ENCODE measurements at places on chromosomes 7 and 10.

- no peak for DNase-seq
These were observed 16.0 kb downstream of the ARL5B start for GRCh38 chr10:18675086-18675801.

GRCh38 chr7:19327018-19327417, 181.8 kb upstream of the FERD3L start:
- DNase-seq, result peak; percentile 75

- peak; percentile 6 for DNase-seq
These were observed 133.3 kb downstream of the EXOC4 start for GRCh38 chr7:133386205-133386604.

DNA sequence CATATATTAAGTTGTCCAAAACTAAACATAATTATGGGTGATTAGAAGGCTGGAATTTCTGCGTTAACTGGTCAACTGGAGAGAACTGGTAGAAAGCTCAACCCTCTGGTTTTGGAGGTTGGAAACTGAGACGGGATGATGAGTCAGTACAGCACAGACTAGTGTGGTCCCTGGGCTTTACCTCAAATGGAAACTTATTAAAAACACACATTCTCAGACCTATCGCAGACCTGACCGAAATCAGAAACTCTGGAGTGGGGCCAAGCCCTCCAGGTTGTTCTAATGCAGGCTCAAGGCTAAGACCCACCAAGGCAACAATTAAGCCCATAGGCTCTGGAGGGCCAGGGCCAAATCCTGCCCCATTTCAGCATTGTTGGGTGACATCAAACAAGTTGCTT, 136.9 kb downstream of the KCNMA1 start:
- no peak for DNase-seq

GRCh38 chr7:149822353-149822943, 15.7 kb upstream of the ZNF862 start:
- DNase-seq, result peak; percentile 58

- no peak for DNase-seq
These were observed 7.7 kb downstream of the DIP2C start for GRCh38 chr10:681670-682318.

GRCh38 chr7:117631652-117632051, 151.8 kb downstream of the CFTR start:
- no peak for DNase-seq

GRCh38 chr10:34288634-34289033, 526.5 kb downstream of the PARD3 start:
- DNase-seq, result no peak

- DNase-seq, result no peak
These were observed 16.0 kb upstream of the GALNTL5 start for GRCh38 chr7:151940048-151940811.

DNA sequence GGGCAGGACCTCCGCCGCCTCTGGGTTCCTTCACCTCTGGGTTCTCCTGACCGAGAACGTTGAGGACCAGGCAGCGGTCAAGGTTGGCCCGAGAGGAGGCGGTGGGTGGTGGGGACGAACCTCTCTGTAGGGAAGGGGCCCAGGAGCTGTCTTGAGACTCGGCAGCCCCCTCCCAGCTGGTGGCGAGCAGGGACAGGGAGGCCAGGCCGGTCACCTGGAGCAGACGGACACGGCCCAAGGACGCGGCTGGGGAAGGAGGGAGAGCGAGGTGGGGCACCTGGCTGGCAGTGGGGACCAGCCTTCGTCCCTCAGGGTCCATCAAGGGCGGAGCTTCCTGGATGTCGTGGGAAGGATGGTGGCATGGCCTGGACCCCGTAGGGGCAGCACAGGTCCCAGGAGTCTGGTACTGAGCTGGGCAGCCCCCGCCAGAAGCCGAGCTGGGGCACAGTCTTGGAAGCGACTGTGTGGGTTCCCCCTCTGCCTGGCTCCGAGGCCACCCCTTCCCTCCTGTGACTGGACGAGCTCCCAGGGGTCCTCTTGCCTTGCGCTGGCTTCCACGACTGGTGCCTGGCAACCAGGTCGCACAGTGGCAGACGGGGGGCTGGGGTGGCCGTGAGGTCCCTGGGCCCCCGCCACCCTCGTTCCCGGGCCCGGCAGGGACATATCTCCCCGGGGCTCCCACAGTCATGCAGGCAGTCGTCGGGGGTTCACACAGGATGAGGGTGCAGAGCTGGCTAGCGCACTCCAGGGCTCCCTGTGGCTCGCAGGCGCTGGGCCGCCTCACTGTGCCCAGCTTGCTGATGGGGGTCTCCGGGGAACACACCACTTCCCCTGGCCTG, 89.9 kb downstream of the DNAJB6 start:
- no peak for DNase-seq

- DNase-seq, result no peak
These were observed 96.4 kb downstream of the MKI67 start for GRCh38 chr10:128029731-128030369.

- peak; percentile 64 for DNase-seq
These were observed 37.4 kb upstream of the DUSP5 start for GRCh38 chr10:110460111-110460809.

GRCh38 chr10:3186368-3186767, 13.8 kb upstream of the PITRM1 start:
- no peak for DNase-seq

All from eye (tissue), 1 donor.